ENCODE measurements at places on chromosomes 7 and 10.
A peak's percentile ranks its signal among the peaks of the same experiment; 100 is the strongest.

DNA sequence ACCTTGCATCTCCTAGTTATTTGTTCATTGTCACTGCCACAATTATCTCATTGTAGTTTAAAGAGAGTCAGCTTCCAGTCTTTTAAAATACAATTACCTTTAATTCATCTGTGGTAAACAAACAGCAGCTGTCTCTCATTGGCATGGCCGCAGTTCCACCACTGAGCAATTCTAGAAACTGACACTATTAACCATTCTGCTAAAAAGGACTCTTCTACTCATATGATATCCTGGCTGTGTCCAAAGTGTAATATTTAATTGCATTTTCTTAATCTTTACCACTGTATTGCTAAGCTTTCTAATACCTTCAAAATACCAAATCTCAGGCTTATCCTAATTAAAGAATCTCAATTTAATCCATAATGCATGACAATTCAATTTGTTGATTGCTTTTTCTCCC, 639.0 kb downstream of the AUTS2 start:
- H3K36me3 ChIP-seq: peaks cover 20% of the 10 kb centered on the region
- H3K4me1 ChIP-seq: peaks cover 21% of the 10 kb centered on the region
- DNase-seq: no peak
- no peak overlapping the region for H3K27ac ChIP-seq
- H3K4me3 ChIP-seq: no peak overlapping the region

DNA sequence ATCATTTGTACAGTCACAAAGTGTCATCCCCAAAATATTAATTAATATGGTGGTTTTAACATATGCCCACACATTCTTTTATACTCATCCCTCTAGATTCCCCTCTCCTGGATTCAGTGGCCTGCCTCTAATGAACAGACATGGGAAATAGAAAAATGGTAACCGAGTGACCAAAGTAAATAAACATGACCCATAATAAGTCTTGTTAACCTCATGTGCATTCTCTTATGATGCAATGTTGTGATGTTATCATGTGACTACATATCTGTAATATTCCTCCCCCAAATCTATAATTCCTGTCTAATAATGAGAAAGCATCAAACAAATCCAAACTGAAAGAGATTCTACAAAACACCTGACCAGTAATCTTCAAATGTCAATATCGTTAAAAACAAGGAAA, 164.5 kb upstream of the PRSS1 start:
- peaks cover 5% of the 10 kb centered on the region for H3K4me1 ChIP-seq
- H3K27me3 ChIP-seq: no peaks in the 10 kb centered on the region
- no peaks in the 10 kb centered on the region for H3K36me3 ChIP-seq
- no peak overlapping the region for H3K4me3 ChIP-seq
- no peak overlapping the region for H3K27ac ChIP-seq
- DNase-seq: no peak

DNA sequence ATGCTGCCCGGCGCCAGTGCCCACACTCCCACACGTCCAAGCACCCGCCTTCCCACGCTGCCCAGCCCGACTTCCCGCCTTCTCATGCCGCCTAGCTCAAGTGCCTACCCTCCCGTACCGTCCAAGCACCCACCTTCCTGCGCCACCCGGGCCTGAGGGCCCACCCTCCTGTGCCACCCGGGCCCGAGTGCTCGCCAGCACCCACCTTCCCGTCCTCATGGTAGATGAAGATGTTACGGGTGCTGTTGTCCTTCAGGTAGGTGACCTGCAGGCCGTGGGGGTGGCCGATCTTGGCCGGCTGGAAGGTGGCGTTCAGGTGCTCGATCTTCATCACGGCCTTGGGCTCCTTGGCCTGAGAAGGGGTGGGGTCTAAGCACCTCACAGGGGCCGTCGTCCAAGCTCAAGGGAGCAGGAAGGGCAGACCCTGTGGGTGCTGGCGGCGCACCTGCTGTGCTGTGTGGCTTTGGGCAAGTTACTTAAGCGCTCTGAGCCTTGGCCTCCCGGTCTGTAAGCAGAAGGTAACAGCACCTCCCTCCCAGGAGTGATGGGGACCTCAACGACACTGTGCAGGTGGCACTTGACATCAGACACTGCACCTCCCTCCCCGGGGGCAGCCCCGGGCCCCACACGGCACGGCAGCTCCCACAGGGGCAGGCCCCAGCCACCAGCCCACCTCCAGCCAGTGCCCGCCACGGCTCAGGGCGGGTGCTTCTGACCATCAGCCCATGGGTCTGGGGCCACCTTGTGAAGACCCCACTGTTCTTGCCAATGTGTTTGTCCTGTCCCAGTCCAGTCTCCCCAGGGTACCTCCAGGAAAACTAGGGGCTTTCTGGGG, 27.8 kb downstream of the GET4 start:
- peaks cover 16% of the 10 kb centered on the region for H3K4me1 ChIP-seq
- H3K27me3 ChIP-seq: peaks cover 50% of the 10 kb centered on the region
- H3K36me3 ChIP-seq: no peaks in the 10 kb centered on the region
- DNase-seq: no peak
- H3K4me3 ChIP-seq: no peak overlapping the region

GRCh38 chr10:70786799-70787415, 1.7 kb upstream of the TBATA start:
- H3K27me3 ChIP-seq: no peaks in the 10 kb centered on the region
- peaks cover 9% of the 10 kb centered on the region for H3K4me1 ChIP-seq
- H3K36me3 ChIP-seq: no peaks in the 10 kb centered on the region

DNA sequence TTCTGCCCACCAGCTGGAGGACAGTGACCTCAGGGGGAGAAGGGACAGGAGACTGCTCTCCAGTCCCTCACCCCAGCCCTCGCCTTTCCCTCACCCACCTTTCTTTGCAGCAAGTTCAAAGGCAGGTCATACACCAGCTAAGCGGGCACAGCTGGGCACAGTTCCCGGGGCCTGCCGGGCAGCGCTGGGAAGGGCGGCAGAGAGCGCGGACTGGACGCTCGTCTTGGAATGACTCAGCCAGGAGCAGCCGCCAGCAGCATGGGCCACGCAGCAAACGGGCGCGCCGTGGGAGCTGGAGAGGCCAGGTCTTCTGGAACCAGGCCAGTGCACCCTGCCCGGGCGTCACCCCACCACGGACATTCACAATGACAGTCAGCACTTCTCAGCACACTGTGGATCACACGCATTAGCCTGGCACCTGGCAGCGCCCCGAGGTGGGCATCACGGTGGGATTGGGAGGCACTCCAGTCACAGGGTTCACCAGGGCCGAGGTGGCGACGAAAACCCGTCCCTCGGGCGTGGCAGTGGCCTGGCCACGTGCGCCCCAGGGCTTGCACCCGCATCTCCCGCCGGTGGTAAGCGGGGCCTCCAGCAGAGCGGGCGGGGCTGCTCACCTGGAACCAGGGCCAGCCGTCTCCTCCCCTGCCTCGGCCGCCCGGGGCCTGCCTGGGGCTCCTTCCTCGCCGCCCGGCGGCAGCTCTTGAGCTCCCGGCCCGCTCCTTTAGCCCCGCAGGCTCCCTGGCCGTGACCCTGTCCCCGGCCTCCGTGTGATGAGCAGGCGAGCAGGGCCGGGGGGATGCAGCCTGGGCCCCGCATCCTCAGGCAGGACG, 29.0 kb upstream of the WDFY4 start:
- H3K27me3 ChIP-seq: peaks cover 70% of the 10 kb centered on the region
- H3K27ac ChIP-seq: no peak overlapping the region
- H3K36me3 ChIP-seq: no peaks in the 10 kb centered on the region
- peak overlapping the region; percentile 38 for H3K4me3 ChIP-seq
- DNase-seq: no peak

DNA sequence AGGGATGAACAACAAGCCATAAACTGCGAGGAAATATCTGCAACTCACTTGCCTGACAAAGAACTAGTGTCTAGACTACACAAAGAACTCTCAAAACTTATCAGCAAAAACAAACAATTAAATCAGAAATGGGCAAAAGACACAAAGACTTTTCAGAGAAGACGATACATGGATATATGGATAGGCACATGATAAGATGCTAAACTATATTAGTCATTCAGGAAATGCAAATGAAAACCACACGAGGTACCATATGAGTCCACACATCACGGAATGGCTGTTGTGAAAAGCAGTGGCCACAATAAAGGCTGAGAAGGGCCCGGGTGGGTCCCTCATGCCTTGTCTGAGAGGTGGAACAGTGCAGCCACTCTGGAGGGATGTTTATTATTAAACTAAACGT, 267.8 kb downstream of the WDR37 start:
- H3K36me3 ChIP-seq: no peaks in the 10 kb centered on the region
- DNase-seq: no peak
- H3K27ac ChIP-seq: no peak overlapping the region

- H3K4me1 ChIP-seq: peaks cover 5% of the 10 kb centered on the region
- DNase-seq: no peak
- no peaks in the 10 kb centered on the region for H3K36me3 ChIP-seq
- no peak overlapping the region for H3K4me3 ChIP-seq
- peaks cover 12% of the 10 kb centered on the region for H3K27me3 ChIP-seq
Observed at GRCh38 chr7:17109020-17109419, 189.4 kb upstream of the AHR start.

DNA sequence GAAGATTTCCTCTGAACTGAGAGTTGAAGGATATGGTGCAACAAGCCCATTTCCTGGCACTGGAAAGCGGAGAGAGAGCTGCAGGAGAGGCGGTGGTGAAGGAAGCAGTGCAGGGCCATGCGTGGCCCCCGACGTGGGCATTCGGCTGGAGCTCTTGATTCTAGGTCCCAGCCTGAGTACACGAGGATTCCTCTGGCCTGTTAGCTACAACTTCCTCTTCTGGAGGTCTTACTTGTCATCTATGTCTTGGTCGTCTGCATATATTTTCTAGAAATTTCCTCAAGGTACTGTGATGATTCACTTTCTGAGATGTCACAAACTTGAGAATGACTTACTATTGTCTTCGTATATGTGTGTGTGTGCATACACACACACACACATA, 59.2 kb upstream of the JAZF1 start:
- no peaks in the 10 kb centered on the region for H3K4me1 ChIP-seq
- no peak for DNase-seq
- no peaks in the 10 kb centered on the region for H3K36me3 ChIP-seq
- no peak overlapping the region for H3K27ac ChIP-seq
- no peak overlapping the region for H3K4me3 ChIP-seq

- H3K4me1 ChIP-seq: peaks cover 16% of the 10 kb centered on the region
- H3K36me3 ChIP-seq: peaks cover 29% of the 10 kb centered on the region
- H3K27me3 ChIP-seq: no peaks in the 10 kb centered on the region
- no peak overlapping the region for H3K27ac ChIP-seq
- no peak for DNase-seq
- H3K4me3 ChIP-seq: no peak overlapping the region
Observed at GRCh38 chr7:45103958-45104843, 7.3 kb downstream of the TBRG4 start.

DNA sequence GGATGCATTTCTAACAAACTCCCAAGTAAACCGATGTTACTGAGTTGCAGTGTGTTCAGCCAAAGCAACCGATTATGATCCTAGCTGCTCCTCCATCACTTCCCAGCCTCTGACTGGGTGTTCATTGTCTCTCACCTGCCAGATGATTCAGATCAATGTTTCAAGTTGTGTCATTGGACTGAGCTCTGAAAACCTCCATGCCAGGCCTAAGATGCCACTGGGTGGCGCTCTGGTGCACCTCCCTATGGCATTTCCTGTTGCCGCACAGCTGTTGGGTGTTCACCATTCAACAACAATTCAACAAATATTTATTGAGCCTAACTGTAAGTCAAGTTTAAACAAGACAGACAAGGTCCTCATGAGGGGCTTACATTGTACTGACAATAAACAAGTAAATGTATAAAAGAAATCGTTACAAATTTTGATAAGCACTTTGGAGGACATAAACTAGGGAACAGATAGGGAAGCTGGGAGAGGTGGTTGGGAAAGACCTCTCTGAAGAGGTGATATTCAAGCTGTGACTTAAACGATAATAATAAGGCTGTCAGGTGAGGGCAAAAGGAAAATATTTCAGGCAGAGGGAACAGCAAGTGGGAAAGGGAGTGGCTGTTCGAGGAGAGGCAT, 22.8 kb downstream of the RGR start:
- H3K27ac ChIP-seq: no peak overlapping the region
- H3K4me1 ChIP-seq: no peaks in the 10 kb centered on the region
- H3K36me3 ChIP-seq: no peaks in the 10 kb centered on the region
- H3K27me3 ChIP-seq: peaks cover 27% of the 10 kb centered on the region
- DNase-seq: peak; percentile 50
- no peak overlapping the region for H3K4me3 ChIP-seq

- no peak overlapping the region for H3K4me3 ChIP-seq
- DNase-seq: no peak
- no peaks in the 10 kb centered on the region for H3K36me3 ChIP-seq
- peaks cover 34% of the 10 kb centered on the region for H3K4me1 ChIP-seq
- peaks cover 3% of the 10 kb centered on the region for H3K27me3 ChIP-seq
Observed at GRCh38 chr10:76998451-76998850, 639.2 kb downstream of the KCNMA1 start.

GRCh38 chr7:30789334-30789711, 18.1 kb downstream of the MINDY4 start:
- no peak overlapping the region for H3K4me3 ChIP-seq
- peaks cover 4% of the 10 kb centered on the region for H3K4me1 ChIP-seq
- no peaks in the 10 kb centered on the region for H3K27me3 ChIP-seq
- no peak for DNase-seq

GRCh38 chr10:12508165-12508564, 158.8 kb downstream of the CAMK1D start:
- DNase-seq: no peak
- H3K27me3 ChIP-seq: peaks cover 15% of the 10 kb centered on the region
- H3K36me3 ChIP-seq: peaks cover 8% of the 10 kb centered on the region
- H3K27ac ChIP-seq: no peak overlapping the region
- H3K4me1 ChIP-seq: peaks cover 31% of the 10 kb centered on the region

GRCh38 chr7:43906331-43907010, at the start of gene URGCP:
Gene URGCP, minus strand, starts transcription at chr7:43906596. Its CDS starts 21 bp downstream, at chr7:43906575.
- peaks cover 16% of the 10 kb centered on the region for H3K27me3 ChIP-seq
- H3K4me3 ChIP-seq: peak within 1 kb of the TSS; percentile 95
- peaks cover 12% of the 10 kb centered on the region for H3K36me3 ChIP-seq
- H3K4me1 ChIP-seq: peaks cover 13% of the 10 kb centered on the region

GRCh38 chr10:15719899-15720634, at the start of gene ITGA8:
Gene ITGA8, minus strand, starts transcription at chr10:15719922. Its CDS starts 151 bp downstream, at chr10:15719771.
- H3K4me1 ChIP-seq: peaks cover 82% of the 10 kb centered on the region
- peak within 1 kb of the TSS; percentile 98 for H3K4me3 ChIP-seq
- H3K27ac ChIP-seq: peak within 1 kb of the TSS; percentile 84
- DNase-seq: peak; percentile 75

DNA sequence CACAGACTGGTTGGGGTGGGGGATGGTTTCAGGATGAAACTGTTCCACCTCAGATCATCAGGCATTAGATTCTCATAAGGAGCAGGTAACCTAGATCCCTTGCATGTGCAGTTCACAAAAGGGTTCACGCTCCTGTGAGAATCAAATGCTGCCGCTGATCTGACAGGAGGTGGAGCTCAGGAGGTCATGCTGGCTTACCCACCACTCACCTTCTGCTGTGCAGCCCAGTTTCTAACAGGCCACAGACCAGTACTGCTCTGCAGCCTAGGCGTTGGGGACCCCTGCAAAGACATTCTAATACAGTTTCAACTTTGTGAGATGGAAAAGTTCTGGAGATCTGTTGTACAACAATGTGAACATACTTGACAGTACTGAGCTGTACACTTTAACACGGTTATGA, 39.9 kb downstream of the STRA8 start:
- DNase-seq: no peak
- peaks cover 6% of the 10 kb centered on the region for H3K4me1 ChIP-seq
- no peaks in the 10 kb centered on the region for H3K36me3 ChIP-seq
- H3K4me3 ChIP-seq: no peak overlapping the region

- DNase-seq: no peak
- peaks cover 8% of the 10 kb centered on the region for H3K27me3 ChIP-seq
- no peak overlapping the region for H3K4me3 ChIP-seq
- H3K36me3 ChIP-seq: peaks cover 42% of the 10 kb centered on the region
- H3K4me1 ChIP-seq: peaks cover 43% of the 10 kb centered on the region
Observed at GRCh38 chr10:75444781-75445386, 13.5 kb downstream of the LRMDA start.

Measured in nephron progenitor cell (in vitro differentiated cells).